ENCODE measurements at places on chromosomes 6 and 20. TPM values are rescaled to one million over a fixed set of nuclear protein-coding genes. Genes with fewer than 3 reads are reported as not detected.

DNA sequence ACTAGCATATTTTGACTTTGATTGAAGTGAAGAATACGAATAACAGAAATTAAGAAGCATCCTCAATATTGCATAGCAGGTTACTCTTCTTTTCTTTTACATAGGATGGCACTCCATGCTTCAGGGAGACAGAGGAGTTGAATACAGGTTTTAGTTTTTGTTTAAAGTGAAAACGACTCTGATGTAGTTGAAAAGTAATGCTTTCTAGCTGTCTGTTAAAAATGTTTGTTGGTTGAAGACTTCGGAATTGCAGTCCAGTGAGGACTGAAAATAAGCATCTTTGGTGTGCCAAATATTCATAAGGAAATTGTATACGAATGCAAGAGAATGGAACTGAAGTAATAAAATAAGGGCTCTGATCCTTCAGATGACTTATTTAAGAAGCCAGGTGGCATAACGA is 618 bp upstream of the SLC16A10 start:
- H3K4me3 ChIP-seq: peak overlapping the region; percentile 72
- peaks cover 8% of the 10 kb centered on the region for H3K27me3 ChIP-seq
- peak overlapping the region; percentile 22 for H3K27ac ChIP-seq
- H3K4me1 ChIP-seq: peaks cover 29% of the 10 kb centered on the region

DNA sequence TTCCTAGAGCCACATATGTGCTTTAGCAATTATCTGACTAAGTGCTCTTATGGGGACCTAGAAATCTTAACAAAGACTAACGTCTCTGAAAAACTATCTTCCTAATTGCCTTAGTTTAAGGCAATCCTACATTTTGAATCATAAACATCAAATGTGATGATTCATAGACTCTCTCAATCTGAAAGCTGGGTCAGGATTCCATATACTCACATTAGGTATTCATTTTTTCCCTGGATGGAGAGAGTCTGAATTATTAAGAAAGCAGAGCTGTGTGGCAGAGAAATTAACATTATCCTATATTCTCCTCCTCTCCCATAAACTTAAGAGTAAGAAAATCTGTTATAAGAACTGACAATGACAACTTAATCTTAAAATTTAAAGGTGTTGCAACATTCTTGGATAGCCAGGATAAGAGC is 1.6 kb upstream of the PRL start:
- no peak overlapping the region for H3K27ac ChIP-seq
- H3K4me1 ChIP-seq: no peaks in the 10 kb centered on the region
- H3K36me3 ChIP-seq: no peaks in the 10 kb centered on the region
- no peak overlapping the region for H3K4me3 ChIP-seq
- DNase-seq: no peak

GRCh38 chr6:93048381-93048780 is 371.0 kb downstream of the EPHA7 start:
- H3K36me3 ChIP-seq: no peaks in the 10 kb centered on the region
- no peak overlapping the region for H3K4me3 ChIP-seq
- no peak for DNase-seq
- no peaks in the 10 kb centered on the region for H3K4me1 ChIP-seq

The PRSS35 gene
- not detected for total RNA-seq

The BTN1A1 gene
- total RNA-seq: not detected

The SPATS1 gene
- not detected for total RNA-seq

Measured in activated CD8-positive, alpha-beta T cell treated with anti-CD3 and anti-CD28 coated beads, Interleukin-2, amount 10 ng/mL, durations not matched to agents 7 days and 5 days (primary cell).